Upper lobe of right lung (tissue), 1 donor: ENCODE measurements at places on chromosomes 7 and 10. TPM values are rescaled to one million over a fixed set of nuclear protein-coding genes. Genes with fewer than 3 reads are reported as not detected.
A peak's percentile ranks its signal among the peaks of the same experiment; 100 is the strongest.

Gene WNT8B
- total RNA-seq = not detected

DNA sequence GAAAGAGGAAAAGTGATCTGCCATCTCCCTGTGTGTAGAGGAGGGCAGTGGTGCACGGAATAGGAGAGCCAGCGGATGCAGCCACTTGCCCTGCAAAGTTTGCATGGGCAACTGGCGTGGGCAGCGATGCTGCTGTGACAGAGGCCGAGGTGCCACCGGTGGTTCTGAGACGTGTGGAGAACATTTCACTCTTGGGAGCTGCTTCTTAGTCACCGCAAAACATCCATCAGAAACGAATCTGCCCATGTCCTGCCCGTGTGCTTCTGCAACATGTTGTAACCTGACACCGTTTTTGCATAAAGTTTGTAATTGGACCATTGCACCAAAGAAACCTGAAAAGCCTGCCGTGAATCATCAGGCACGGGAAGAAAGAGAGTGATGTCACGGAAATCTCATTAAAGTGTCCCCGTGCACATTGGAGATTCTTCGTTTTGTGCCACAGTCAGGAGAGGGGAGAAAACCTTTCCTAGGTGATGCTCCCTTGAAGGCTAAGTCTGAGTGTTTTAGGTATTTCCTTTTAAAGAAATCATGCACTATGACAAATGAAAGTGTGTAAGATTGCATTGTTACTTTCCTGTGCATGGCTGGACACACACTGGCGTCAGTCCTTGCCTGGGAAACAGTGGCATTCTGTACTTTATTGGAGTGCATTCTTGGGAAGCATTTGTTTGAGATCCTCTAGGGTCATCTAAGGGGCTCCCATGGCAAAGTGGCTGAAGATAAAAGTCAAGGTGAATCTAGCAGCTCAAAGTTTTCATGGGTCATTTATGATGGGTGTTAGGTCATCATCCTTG, 302.6 kb downstream of the KLF6 start:
- DNase-seq = peak; percentile 69
- H3K4me1 ChIP-seq = peaks cover 20% of the 10 kb centered on the region
- H3K36me3 ChIP-seq = no peaks in the 10 kb centered on the region
- H3K4me3 ChIP-seq = peak overlapping the region; percentile 10

- H3K4me1 ChIP-seq = no peaks in the 10 kb centered on the region
- no peak overlapping the region for H3K4me3 ChIP-seq
- H3K27me3 ChIP-seq = no peaks in the 10 kb centered on the region
- no peak overlapping the region for H3K27ac ChIP-seq
- H3K36me3 ChIP-seq = no peaks in the 10 kb centered on the region
Measured at GRCh38 chr7:115585015-115585718, 445.4 kb downstream of the TFEC start.

- no peaks in the 10 kb centered on the region for H3K27me3 ChIP-seq
- peaks cover 38% of the 10 kb centered on the region for H3K4me1 ChIP-seq
- H3K27ac ChIP-seq = no peak overlapping the region
- DNase-seq = no peak
- H3K36me3 ChIP-seq = no peaks in the 10 kb centered on the region
Measured at GRCh38 chr7:2515424-2516193, 4.0 kb upstream of the LFNG start.

Gene GPR85
- total RNA-seq = 2.9 TPM

Gene PRKCQ
- total RNA-seq = 9.8 TPM

- H3K4me1 ChIP-seq = no peaks in the 10 kb centered on the region
- no peaks in the 10 kb centered on the region for H3K36me3 ChIP-seq
- no peak overlapping the region for H3K27ac ChIP-seq
- DNase-seq = no peak
- no peak overlapping the region for H3K4me3 ChIP-seq
Measured at GRCh38 chr10:34286136-34286739, 528.9 kb downstream of the PARD3 start.

Gene AKR1C8
- 0.55 TPM for total RNA-seq

Gene IQCE
- 22.2 TPM for total RNA-seq

Gene AKR1B15
- not detected for total RNA-seq

DNA sequence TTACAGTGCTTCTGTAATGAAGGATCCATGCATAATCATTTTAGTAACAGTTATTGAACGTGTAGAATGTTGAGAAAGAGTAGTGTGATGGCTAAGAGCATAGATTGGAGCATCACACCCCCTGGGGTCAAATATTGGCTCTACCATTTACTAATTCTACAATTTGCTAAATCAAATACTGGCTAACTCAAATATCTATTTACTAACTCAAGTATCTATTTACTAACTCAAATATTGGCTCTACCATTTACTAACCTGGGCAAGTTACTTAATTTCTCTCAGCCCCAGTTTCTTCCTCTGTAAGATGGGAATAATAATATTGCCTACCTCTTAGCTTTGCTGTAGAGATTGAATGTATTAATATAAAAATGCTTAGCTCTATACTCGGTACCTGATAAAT, 64.0 kb downstream of the CDK14 start:
- H3K4me1 ChIP-seq = no peaks in the 10 kb centered on the region
- H3K36me3 ChIP-seq = no peaks in the 10 kb centered on the region
- H3K4me3 ChIP-seq = no peak overlapping the region
- no peak overlapping the region for H3K27ac ChIP-seq
- H3K27me3 ChIP-seq = no peaks in the 10 kb centered on the region
- no peak for DNase-seq

- H3K4me3 ChIP-seq = no peak overlapping the region
- no peaks in the 10 kb centered on the region for H3K27me3 ChIP-seq
- no peak overlapping the region for H3K27ac ChIP-seq
Measured at GRCh38 chr10:34133406-34133805, 681.7 kb downstream of the PARD3 start.

GRCh38 chr10:49361735-49362568, 33.9 kb downstream of the DRGX start:
- no peak overlapping the region for H3K27ac ChIP-seq
- H3K36me3 ChIP-seq = no peaks in the 10 kb centered on the region
- no peaks in the 10 kb centered on the region for H3K27me3 ChIP-seq
- no peak for DNase-seq
- H3K4me1 ChIP-seq = peaks cover 22% of the 10 kb centered on the region

GRCh38 chr7:36563706-36564327, 160.5 kb downstream of the AOAH start:
- no peak overlapping the region for H3K4me3 ChIP-seq
- H3K36me3 ChIP-seq = no peaks in the 10 kb centered on the region
- H3K4me1 ChIP-seq = peaks cover 5% of the 10 kb centered on the region

- H3K36me3 ChIP-seq = no peaks in the 10 kb centered on the region
- H3K27me3 ChIP-seq = peaks cover 5% of the 10 kb centered on the region
- no peak overlapping the region for H3K4me3 ChIP-seq
- H3K27ac ChIP-seq = no peak overlapping the region
- no peak for DNase-seq
Measured at GRCh38 chr10:68192113-68192512, 39.8 kb downstream of the ATOH7 start.

GRCh38 chr10:130762491-130762890, 549.0 kb downstream of the TCERG1L start:
- no peaks in the 10 kb centered on the region for H3K27me3 ChIP-seq
- H3K27ac ChIP-seq = no peak overlapping the region
- no peak overlapping the region for H3K4me3 ChIP-seq
- H3K36me3 ChIP-seq = no peaks in the 10 kb centered on the region

GRCh38 chr10:60916025-60916424, 28.0 kb downstream of the RHOBTB1 start:
- peaks cover 6% of the 10 kb centered on the region for H3K4me1 ChIP-seq
- DNase-seq = no peak
- H3K4me3 ChIP-seq = no peak overlapping the region
- no peaks in the 10 kb centered on the region for H3K27me3 ChIP-seq
- H3K27ac ChIP-seq = no peak overlapping the region
- no peaks in the 10 kb centered on the region for H3K36me3 ChIP-seq

GRCh38 chr10:21368728-21369425, 156.6 kb downstream of the SKIDA1 start:
- H3K4me1 ChIP-seq = peaks cover 18% of the 10 kb centered on the region
- no peak overlapping the region for H3K27ac ChIP-seq
- no peaks in the 10 kb centered on the region for H3K36me3 ChIP-seq
- no peak for DNase-seq
- no peak overlapping the region for H3K4me3 ChIP-seq

DNA sequence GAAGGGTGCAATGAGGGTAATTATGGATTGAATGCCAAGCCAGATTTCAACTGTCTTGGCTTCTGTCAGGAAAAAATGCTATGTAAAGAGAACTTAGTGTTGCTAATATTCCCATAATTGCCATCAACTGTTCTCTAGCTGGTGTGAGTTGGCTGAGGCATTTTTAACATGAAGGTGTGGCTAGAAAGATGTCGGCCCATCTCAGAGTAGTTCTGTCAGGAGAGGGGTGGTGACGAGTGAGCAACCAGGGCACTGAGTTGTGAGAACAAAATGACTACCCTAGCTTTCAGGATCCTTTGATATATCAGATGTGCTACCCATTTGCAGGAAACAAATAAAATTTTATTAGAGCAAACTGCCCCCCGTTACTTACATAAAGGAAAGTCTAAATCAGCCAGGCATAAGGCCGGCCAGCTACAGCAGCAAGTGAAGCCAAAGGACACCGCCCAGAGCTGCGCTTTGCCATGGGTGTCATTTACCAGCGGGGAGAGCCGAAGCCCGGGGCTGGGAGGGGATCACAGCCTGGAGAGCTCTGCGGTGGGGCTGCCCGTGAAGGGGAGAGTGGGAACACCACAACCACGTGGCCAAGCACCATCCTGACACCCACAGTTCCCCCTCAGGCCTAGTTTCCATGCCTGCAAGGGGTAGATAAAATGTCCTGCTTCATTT, 141.4 kb downstream of the ICA1 start:
- peaks cover 6% of the 10 kb centered on the region for H3K36me3 ChIP-seq
- no peak for DNase-seq
- H3K4me1 ChIP-seq = no peaks in the 10 kb centered on the region
- no peak overlapping the region for H3K27ac ChIP-seq

Gene PRSS2
- total RNA-seq = not detected
